Activated CD4-positive, alpha-beta T cell treated with anti-CD3 and anti-CD28 coated beads, Interleukin-2, amount 50 U/mL, for 24 hours (primary cell): ENCODE measurements at places on chromosomes 16 and 17.

- no peak for DNase-seq
Measured at GRCh38 chr17:5911919-5912318, 158.3 kb upstream of the WSCD1 start.

GRCh38 chr17:15334266-15334665 is 7.1 kb downstream of the TEKT3 start:
- no peak for DNase-seq

GRCh38 chr17:58517378-58517927 is 3.0 kb upstream of the MTMR4 start:
- DNase-seq: no peak

GRCh38 chr17:69363488-69364210 is 36.7 kb upstream of the ABCA5 start:
- DNase-seq: no peak

DNA sequence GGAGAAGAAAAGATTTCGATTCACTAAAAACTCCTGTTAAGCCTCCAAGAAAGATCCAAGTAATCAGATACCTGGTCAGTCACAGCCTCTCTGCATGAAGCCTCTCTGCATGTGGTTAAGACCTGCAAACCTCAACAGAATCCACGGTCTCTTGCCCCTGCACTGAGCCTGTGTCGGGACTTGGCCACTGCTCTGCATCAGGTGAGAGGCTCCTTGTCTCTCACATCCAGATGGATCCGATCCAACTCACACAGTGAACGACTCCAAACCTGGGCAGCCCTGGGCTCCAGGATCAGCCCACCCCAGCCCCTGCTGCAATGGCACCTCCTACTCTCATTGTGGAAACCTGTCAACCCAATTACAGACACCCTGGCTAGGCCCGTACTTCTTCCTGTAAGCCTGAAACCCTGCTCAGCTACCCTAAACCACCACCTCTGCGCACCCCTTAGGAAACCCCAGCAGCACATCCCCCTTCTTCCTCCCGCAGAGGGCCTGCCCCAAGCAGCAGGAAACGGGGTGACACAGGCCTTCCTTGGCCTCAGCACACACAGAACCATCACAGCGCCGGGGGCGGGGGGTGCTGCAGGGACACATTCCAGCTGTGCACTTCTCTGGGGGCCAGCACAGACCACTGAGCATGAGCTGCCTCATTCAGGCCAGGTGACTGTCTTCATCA is 129.5 kb downstream of the ANKRD11 start:
- DNase-seq: peak; percentile 36

GRCh38 chr17:42748908-42749798 is 4.3 kb upstream of the EZH1 start:
- DNase-seq: no peak

DNA sequence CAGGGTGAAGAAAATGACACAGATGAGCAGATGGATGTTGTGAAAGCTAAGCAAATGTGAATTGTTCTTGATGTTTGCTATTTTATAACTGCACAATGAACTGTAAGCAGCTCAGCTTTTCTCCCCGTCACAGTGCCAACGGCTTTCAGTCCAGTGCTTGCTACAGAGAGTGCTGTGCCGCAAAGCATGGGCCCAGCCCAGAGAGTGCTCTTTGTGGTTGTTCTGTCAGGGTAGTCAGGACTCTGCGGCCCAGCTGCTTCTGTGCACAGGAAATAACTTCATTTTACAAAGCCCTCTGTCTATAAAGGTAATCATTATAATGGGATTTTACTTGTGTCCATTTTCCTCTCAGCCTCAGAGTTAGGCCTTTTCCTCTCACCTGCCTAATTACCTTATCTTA is 39.1 kb downstream of the CDRT15 start:
- DNase-seq: no peak

DNA sequence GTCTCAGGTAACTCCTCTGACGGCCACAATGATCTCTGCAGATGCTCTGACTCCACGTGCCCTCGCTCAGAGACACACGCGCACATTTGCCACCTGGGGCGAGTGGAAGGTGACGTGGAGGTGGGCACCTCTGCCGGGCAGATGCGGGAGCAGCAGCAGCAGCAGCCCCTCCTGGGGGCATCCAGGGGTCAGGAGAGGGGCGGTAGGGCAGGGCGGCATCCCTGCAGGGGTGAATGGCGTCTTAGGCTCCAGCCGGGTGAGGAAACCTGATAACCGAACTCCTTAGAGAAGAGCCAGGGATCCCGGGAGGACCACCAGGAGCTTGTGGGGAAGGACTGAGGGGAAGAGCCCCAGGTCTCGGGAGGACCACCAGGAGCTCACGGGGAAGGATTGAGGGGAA is 34.6 kb upstream of the CDH15 start:
- no peak for DNase-seq

DNA sequence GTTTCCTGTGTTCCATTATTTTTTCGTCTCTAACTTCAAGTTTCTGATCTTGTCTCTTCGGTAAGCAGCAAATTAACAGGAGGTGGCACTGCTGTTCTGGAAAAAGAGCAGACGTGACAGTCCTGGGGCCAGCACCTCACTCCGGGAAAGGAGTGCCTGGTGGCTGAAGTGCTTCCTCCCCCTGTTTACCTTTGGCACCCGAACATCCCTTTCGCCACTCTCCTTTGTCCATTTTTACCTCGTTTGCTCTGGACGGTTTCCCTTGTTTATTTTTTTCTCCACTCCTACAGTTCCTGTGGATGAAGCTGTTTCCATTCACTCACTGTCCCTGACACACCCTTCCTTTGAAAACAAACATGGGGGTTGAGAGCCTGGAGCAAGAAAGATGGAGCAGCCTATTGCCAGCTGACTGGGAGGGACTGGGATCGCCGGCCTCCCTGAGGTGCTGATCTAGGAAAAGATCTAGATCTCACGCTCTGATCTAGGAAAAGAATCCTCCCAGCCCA is 12.6 kb downstream of the SAP30BP start:
- DNase-seq: no peak

GRCh38 chr17:45363498-45363897 is 46.7 kb upstream of the MAP3K14 start:
- DNase-seq: no peak

DNA sequence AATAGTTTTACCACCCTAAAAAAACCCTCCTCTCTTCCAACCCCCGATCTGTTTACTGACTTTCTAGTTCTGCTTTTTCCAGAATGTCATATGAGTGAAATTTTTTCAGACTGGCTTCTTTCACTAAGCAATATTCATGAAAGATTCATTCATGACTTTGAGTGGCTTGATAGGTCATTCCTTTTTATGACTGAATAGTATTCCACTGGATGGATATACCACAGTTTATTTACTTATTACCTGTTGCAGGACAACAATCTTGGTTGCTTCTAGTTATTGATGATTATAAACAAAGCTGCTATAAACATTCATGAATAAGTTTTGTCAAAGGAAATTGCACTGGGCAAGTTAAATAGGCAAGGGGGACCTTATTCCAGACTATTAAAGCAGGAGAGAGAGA is 264.2 kb downstream of the UTP18 start:
- no peak for DNase-seq

DNA sequence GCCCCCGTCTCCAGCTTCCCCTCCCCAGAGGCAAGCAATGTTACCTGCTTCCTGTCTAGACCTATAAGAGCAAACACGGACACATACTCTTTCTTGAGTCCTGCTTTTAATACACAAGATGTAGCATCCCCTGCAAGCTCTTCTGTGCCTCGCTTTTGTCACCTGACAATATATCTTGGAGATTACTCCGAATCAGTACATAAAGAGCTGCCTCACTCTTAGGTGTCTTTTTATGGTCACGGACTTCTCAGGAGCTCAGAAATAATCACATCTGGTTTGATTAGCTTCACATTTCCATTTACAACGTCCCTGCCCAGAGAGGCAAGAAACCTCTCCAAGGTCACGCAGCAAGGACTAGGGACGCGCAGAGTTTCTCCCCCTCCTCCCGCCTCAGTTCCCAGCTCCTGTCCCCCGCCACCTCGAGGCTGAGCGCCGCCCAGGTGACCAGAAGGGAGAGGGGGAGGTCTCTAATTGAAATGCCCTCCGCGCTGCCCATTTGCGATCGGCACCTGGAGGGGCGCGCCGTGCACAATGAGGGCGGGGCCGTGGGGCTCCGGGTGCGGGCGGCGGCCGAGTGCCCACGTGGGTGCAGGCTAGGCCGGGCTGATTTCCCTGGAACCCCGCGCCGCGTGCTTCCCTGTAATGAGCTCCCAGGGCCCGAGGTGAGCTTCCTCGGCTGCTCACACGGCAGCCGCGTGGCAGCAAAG is 13.8 kb upstream of the SEZ6 start:
- no peak for DNase-seq

GRCh38 chr16:80191928-80192327 is 348.9 kb upstream of the DYNLRB2 start:
- no peak for DNase-seq

- no peak for DNase-seq
Measured at GRCh38 chr16:35319536-35320192, 1860.3 kb downstream of the TP53TG3F start.

DNA sequence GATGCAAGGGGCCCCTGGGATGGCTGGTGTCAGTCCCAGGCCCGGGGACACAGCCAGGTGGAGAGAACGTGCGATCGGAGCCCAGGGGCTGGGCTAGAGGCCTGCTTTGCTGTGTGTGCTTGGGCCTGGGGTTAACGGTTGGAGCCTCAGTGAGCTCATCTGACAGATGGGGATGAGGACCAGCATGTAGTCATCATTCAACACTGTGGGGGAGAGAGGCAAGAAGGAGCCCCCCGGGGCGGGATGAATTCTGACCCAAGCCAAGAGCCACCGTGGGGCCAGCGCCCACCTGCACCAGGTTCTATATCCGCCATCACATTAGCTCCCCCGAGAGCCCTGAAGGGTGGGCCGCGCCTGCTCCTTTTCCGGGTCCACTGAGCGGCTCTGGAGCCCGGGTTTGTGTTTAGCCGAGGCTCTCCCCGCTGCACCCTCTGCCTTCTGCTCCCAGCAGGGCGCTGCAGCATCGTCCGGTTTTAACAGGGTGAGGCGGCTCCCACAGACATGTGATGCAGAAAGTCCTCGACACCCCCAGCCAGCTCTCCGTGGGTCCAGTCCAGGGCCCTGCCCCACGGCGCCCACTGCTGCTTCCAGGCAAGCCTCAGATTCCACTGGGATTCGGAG is 365.7 kb downstream of the SEC14L1 start:
- DNase-seq: no peak

DNA sequence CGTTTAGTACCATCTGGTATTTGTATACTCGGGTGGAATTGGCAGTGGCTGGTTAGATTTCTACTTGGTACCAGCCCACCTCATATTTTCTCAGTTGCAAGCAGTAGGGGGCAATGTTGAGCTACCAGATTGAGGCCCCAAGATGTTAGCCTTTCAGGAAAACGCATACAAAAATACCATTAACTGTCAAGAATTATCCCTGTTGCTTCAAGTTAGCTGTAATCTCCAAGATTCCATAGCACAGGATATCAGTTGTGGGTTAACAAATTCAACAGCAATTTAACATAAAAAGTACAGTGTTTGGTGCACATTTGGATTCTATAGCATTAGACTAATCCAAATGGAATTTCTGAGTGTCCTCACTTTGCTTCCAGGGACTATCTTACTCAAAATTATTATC is 188.2 kb downstream of the FTO start:
- no peak for DNase-seq

- DNase-seq: no peak
Measured at GRCh38 chr16:81136390-81137335, 40.5 kb upstream of the GCSH start.

GRCh38 chr16:24009955-24010354 is 174.2 kb downstream of the PRKCB start:
- DNase-seq: no peak

- peak; percentile 96 for DNase-seq
Measured at GRCh38 chr17:7314719-7315569, at the start of gene GPS2. Gene GPS2 (minus strand): TSS chr17:7315360. CDS start chr17:7315052, 308 bp downstream.

GRCh38 chr16:53024045-53024444 is 28.7 kb downstream of the CHD9NB start:
- no peak for DNase-seq

DNA sequence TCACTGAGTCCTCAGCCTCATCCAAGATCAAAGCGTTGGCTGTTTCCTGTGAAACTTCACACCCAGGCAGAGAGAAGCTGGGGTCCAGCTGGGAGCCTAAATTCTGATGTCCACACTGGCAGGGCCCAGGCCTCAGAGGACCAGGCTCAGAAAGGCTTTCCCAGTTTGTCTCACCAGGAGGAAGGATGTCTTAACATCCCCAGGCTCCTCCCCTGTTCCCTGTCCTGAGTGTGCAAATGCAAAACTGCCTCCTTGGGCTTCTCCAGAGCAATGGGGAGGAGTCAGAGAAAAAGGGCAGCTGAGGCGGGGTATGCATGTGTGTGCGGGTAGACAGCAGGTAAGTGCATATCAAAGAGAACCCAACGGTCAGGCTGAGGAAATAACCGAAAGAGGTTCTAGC is 45.7 kb downstream of the CUEDC1 start:
- DNase-seq: no peak

DNA sequence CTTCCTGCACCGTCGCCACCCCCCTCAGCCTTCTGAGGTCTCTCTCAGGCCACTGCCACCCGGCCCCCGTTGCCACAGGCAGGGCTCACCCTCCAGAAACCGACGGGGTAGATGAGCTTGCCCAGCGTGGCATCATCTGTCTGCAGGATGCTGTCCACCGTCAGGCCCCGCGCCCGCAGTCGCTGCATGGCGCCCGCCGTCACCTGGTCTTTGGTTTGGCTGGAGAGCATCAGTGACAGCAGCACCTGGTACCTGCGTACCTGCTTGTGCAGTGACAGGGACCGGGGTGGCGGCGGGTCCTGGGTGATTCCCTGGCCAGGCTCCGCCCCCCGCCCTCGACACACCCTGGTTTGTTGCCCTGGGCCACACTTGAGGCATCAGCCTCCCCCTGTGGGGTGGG is 3.1 kb downstream of the NTHL1 start:
- DNase-seq: no peak

- no peak for DNase-seq
Measured at GRCh38 chr17:56478836-56479447, 114.6 kb upstream of the NOG start.

- DNase-seq: no peak
Measured at GRCh38 chr16:48272837-48273421, 25.6 kb upstream of the ABCC11 start.

GRCh38 chr17:11996722-11997146 is 541 bp downstream of the ZNF18 start:
- DNase-seq: peak; percentile 38

- no peak for DNase-seq
Measured at GRCh38 chr16:88900662-88901052, 34.2 kb upstream of the PABPN1L start.

DNA sequence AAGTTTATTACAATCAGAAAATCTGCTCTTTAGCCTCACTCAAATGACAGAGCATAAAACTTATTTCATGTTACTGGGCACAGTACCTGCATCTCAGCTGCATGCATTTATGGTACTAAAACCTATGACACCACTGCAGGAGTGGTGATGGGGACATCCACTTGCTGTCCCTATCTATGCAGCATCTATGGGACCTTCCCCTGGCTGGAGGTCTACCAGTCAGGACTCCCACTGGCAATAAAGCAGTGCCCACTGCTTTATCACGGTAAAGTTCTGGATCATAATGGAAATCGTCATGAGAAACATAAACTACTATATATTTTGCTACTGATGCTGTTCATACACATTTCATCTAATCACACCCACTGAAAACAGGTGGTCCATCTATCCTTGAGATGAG is 26.2 kb downstream of the NSMCE1 start:
- no peak for DNase-seq

- no peak for DNase-seq
Measured at GRCh38 chr17:43719578-43719977, 39.0 kb downstream of the SOST start.
